ENCODE measurements at places on chromosomes 1 and 21.

DNA sequence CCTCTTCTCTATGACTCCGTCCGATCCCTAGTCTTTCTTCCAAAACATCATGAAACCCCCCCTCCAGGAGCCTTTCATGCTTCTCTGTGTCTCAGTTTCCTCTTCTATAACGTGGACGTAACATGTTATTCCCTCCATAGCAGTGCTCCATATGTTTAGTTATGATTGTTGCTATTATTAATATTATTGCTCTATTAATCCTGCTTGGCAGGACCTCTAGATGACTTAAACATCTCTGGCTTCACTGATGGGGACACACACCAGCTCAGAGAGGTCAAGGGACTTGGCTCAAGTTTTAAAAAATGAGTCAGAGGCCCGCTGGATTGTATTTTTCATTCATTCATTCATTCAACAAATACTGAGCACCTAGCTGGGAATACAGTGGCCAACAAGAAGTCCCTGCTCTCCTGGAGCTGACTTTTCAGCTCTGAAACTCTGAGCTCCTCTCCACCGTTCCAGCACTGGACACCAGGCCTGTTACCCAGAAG lies 404 bp upstream of the CPLANE2 start:
- no peak for DNase-seq

DNA sequence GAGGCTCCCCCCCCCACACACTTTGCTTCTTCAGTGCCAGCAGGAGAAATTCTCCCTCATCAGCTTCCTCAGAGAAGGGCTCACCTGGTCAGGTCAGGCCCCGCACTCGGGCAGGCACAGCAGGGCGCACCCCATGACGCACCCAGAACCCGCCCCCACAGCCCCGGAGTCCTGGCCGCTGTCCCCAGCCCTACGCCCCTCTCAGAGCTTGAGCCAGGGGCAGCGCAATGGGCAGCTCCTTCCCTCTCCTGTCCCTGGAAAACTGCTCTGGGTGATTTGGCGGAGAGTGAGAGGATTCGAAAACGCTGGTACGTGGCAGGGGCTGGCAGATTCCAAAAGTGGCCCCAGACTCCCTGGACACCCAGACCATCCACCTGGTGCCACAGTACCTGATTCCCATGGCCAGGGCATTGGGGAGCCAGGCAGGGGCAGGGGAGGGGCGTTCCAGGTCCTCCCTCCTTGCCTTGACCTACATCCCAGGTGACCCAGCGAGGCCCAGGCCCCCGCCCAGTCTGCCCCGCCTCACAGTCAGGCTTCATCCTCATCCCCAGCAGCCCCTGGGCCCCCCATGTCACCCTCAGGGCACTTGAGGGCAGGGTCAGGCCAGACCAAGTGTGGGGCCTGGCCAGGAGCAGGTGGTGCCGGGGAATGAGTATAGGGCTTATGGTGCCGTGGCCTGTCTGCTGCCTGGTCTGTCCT lies 23.7 kb downstream of the RRP1 start:
- no peak for DNase-seq

DNA sequence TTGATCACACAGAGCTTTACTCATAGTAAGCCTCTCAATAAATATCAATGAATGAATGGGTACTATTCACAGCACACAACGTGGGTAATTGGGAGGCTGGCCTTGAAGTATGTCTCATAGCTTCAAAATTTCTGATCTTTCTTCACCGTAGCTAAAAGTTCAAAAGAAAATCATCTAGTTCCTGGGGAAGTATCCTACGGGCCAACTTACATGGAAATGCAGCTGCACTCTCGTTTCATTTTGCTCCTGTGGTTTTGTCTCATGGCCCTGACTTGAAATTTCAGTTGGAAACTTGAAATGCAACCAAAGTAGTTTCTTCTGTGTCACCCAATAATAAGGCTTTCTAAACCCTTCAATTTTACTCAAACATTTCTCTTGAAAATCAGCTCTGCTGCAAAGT lies 76.1 kb upstream of the CNIH3 start:
- no peak for DNase-seq

- DNase-seq = no peak
Observed at GRCh38 chr1:54347955-54348699, 58.1 kb downstream of the SSBP3 start.

DNA sequence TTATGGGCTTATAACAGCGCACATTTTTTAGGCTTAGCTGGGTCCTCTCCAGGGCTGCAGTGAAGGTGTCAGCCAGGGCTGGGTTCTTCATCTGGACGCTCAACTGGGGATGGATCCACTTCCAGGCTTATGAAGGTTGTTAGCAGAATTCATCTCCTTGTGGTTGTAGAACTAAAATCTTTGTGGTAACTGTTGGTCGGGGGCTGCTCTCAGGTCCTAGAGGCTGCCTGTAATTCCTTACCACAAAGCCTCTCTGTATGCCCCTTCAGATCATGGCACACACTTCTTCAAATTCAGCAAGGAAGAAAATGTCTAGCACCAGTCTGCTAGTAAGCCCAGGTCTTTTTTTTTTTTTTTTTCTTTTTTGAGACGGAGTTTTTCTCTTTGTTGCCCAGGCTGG lies 40.9 kb upstream of the EPS8L3 start:
- no peak for DNase-seq

GRCh38 chr1:18166929-18167328 lies 59.3 kb downstream of the IGSF21 start:
- no peak for DNase-seq

DNA sequence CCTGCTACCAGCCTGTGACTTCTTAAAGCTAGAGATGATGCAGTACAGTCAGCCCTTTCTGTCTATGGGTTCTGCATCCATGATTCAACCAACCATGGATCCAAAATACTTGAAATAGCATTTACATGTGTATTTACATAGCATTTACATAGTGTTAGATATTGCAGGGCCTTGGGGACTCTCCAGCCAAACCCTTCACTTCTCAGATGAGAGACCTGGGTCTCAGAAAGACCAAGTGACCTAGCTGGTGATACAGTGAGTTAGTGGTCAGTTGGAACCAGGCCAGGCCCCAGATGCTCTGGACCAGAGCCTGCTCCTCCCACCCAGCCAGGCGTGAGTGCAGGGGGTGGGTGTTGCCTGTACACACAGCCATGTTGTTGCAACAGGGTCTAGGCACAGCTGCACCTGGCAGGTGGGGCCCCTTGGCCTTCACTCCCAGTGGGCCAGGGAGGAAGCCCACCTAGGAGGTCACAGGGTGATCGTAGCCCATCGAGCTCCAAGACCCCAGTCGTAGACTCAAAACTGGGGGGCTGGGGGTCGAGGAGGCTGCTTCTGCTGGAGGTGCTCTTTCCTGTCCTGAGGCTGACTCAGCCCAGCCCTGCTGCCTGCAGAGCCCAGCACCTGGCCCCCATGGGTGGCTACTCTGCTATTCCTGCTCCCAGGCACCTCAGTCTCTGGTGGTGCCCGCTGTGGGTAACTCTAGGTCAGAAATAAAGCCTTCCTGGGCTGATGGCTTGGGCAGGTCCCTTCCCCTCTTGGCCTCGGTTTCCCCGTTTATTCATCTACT lies 7.7 kb downstream of the TMEM61 start:
- no peak for DNase-seq

- DNase-seq = no peak
Observed at GRCh38 chr1:197994907-197995407, 77.8 kb downstream of the LHX9 start.

DNA sequence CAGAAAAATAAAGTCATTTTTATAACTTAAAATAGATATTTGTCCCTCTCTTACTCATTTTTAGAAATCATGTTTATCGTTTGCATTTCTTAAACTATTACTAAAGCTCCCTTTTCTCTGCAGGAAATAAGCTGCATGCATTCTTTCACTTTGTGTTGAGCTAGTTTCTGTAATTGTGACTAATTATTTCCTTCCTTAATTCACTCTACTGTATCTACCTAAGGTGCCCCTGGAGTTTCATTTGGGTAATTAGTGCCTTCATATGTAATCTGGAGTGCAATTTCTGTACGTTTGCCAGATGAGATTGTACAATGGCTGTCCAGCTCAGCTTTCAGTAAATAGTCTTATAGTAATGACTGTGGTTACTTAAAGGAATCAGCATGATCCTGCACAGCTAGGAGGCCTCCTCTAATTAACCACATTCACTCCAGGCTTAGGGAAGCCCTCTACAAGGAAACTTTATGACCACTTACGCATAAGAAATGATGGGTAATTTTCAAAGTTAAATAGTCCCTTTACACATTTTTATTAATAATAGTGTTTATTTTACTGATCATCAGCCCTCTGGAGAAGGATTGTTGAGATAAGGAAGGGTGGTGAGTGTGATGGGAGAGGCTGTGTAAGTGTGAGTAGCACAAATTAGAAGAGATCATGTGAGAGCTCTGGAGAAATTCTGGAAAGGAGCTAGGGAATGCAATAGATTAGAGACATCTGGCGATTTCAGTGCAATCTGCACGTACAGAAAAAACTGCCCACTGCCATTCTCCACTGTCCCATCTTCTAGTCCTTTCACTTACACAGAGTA lies 86.8 kb downstream of the LRRC8C start:
- DNase-seq = no peak

DNA sequence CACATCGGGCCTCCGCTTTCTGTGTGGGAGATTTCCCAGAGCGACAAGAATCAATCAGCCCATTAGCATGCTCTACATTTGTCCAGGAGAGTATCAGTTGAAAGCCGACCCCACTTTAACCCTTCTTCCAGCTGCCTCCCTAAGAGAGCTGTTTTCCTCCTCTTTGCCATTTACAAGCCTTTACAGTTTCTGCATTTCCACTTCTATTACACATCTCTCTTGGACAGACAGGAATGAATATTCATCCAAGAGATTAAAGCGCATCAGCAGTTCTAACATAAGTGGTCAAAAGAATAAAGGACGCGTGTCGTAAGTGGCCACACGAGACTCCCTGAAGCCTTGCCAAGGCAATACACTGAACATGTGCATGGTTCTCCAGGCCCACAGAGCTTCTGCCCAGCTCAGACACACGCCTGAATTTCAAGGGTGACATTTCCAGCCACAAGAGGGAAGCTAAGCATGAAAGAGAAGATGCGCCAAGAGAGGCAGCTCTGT lies 47.3 kb downstream of the FAM78B start:
- no peak for DNase-seq

DNA sequence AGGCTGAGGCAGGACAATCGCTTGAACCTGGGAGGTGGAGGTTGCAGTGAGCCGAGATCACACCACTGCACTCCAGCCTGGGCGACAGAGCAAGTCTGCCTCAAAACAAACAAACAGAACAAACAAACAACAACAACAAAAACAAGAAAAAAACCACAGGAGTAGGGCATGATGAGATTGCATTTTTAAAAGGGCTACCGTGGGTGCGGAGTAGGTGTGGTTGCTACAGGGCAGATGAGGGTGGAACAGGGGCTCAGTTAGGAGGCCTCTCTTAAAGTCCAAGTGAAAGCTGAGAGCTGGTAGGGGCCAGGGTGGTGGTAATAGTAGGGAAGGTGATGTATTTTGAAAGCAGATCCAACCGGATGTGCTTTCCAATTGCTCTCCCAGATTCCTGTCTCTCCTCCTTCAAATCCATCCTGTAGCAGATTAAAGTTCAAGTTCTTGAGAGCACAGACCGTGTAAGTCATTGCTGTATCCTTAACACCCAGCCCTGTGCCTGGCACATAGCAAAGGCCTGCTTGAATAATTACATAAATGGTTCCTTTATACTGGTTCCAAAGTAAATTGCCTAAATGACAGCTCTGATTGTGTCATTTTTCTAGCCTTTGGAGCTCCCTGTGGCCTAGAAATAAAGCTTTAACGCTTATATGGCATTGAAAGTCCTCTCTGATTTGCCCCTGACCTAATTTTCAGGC lies 4.2 kb upstream of the LINGO4 start:
- DNase-seq = no peak

GRCh38 chr1:188027613-188028012 lies 1198.9 kb downstream of the PLA2G4A start:
- peak; percentile 29 for DNase-seq

DNA sequence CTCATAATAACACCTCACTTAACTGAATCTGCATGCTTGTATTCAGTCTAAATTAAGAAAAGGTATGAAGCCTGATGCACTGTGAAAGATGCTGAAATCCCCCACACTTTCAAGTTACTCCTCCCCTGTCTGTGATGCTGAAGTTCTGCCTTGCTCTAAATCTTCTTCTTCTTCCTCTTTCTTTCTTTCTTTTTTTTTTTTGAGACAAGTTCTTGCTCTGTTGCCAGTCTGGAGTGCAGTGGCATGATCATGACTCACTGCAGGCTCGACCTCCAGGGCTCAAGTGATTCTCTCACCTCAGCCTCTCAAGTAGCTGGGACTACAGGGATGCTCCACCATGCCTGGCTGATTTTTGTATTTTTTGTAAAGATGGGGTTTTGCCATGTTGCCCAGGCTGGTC lies 231.0 kb upstream of the B3GALT2 start:
- no peak for DNase-seq

- DNase-seq = peak; percentile 52
Observed at GRCh38 chr1:50268049-50268448, 155.2 kb downstream of the DMRTA2 start.

DNA sequence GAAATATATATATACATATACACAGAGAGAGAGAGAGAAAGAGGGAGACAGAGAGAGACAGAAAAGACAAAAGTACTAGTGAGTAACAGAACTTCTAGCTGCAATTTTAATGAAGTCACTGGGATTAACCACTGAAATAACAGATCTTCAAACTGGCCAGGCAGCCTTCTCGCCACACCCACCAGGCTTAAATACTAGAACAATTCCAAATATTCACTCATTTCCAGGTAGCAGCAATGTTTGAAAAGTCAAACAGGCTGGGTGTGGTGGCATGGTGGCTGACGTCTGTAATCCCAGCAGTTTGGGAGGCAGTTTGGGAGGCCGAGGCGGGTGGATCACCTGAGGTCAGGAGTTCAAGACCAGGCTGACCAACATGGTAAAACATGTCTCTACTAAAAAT lies 5.2 kb downstream of the PRDX1 start:
- no peak for DNase-seq

DNA sequence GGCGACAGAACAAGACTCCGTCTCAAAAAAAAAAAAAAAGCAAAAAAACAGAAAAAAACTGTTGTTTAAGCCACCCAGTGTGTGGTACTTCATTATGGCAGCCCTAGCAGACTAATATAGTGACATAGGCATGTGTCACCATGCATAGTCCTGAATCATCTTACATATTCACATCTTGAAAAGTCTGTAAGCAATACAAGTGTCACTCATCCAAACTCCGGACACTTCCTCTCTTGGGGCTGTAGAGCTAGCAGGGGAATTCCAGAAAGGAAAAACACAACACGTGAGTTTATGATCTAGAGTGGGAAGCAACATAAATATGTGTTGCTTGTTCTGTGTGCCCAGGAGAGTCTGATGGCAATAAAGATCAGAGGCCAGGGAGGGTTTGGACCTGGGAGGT lies 81.6 kb upstream of the KCNE2 start:
- DNase-seq = no peak

DNA sequence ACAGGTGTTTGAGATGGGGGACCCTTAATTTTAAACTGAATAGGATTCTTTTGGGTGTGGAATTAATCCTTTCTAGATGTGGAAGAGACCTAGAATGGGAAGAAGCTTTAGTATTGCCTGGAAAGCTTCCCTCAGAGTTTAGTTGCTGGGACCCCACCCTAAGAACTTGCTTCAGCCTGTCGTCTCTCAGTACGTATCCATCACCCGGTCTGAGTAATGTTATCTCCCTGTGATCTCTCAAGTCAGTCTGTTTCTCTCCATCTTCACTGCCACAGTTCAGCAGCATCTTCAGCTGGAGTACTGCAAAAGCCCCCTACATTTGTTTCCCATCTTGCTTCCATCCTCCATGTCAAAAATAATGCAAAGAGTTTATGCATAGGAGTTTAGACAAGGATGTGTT lies 28.9 kb downstream of the CNST start:
- no peak for DNase-seq

All from urothelium cell line (cell line).